Astrocyte (in vitro differentiated cells and primary cell): ENCODE measurements at places on chromosomes 2 and 18. TPM values are rescaled to one million over a fixed set of nuclear protein-coding genes. Genes with fewer than 3 reads are reported as not detected.

The RPRM gene
- total RNA-seq: 0.53 and 0.86 TPM in 2 replicates

The ANKRD44 gene
- 7.2 and 7.8 TPM in 2 replicates for total RNA-seq

The CFC1B gene
- not detected in 2 replicates for total RNA-seq

GRCh38 chr2:134917360-134917865 lies 1.2 kb upstream of the CCNT2 start:
- no peak for DNase-seq

- no peak for DNase-seq
Measured at GRCh38 chr2:10255189-10256030, 47.3 kb upstream of the HPCAL1 start.

DNA sequence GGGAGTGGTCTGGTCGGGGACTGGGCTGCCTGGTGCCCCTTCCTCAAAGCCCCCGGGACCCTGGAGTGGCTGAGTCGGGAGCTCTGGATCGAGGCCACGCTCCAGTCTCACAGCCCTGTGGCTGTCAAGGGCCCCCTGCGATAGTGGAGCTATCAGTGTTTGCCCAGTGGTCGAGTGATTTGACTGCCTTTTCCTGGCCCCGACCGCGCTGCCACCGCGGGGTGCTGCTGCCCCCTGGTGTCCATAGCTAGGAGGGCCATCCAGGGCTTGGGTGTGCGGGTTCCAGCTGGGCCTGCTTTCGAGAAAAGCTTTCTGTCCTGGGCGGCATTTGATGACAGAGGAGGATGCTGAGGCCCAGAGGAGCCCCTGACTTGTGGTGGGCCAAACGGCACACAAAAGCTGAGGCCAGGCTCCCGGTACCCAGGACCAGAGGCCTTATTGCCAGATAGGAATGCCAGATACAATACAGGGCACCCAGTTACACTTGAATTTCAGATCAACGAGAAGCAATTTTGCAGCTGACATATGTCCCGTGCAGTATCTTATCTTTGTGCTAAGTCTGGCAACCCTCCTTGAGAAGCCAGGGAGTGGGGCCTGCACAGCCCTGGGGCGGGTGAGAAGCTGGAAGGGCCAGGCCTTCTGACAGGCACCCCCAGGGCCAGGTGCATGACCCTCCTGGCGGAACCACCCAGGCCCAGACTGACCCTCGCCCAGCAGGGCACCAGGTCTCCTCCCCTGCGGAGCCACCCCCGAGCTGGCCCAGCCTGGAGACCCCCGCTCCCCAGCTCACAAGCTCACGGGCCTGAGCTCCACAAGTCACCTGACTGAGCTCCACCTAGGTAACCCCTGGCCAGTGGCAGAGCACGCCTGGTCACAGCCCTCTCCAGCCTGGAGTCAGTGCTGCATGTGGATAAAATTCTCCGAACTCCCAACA lies 13.0 kb downstream of the ODC1 start:
- DNase-seq: no peak

DNA sequence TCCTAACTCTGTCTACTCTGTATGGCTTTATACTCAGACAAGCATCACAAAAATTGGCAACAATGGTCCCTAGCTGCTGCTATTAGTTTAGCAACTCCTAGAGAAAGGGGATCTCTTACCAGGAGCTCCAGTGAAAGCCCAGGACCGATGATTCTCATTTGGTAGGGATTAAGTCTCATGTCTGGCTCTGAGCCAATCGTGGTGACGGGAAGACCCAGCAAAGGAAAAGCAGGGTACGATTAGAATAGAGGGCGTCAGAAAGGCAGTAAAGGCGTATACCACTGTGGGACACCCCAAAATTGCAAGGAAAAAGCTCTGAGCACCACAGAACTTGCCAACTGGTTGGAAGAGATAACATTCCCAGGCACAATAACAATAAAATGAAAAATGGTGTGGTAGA lies 129.5 kb downstream of the MTCL1 start:
- DNase-seq: no peak

GRCh38 chr2:220053919-220054318 lies 426.5 kb downstream of the SLC4A3 start:
- DNase-seq: no peak

- peak; percentile 61 for DNase-seq
Measured at GRCh38 chr2:98479959-98480524, 35.4 kb downstream of the INPP4A start.
